ENCODE measurements at places on chromosomes 3 and 15. TPM values are rescaled to one million over a fixed set of nuclear protein-coding genes. Genes with fewer than 3 reads are reported as not detected.

TMCO5A gene
- total RNA-seq = not detected

DNAH1 gene
- 1.0 TPM for total RNA-seq

LMCD1 gene
- 28.6 TPM for total RNA-seq

NR2C2 gene
- 3.1 TPM for total RNA-seq

SLC51B gene
- total RNA-seq = not detected

TMEM158 gene
- total RNA-seq = 3.2 TPM

ADAMTS17 gene
- total RNA-seq = not detected

CSPG4 gene
- 0.20 TPM for total RNA-seq

NDN gene
- 98.8 TPM for total RNA-seq

LEKR1 gene
- 0.29 TPM for total RNA-seq

ZNF80 gene
- not detected for total RNA-seq

IL17RB gene
- total RNA-seq = 2.7 TPM

ZPLD1 gene
- not detected for total RNA-seq

CLEC3B gene
- not detected for total RNA-seq

MUC4 gene
- 0.06 TPM for total RNA-seq

PLXND1 gene
- 74.1 TPM for total RNA-seq

PP2D1 gene
- total RNA-seq = not detected

ZIC4 gene
- total RNA-seq = not detected

CD200R1 gene
- total RNA-seq = not detected

LMOD3 gene
- not detected for total RNA-seq

CLDND1 gene
- total RNA-seq = 44.4 TPM

BMF gene
- 0.23 TPM for total RNA-seq

NEK4 gene
- total RNA-seq = 27.3 TPM

LDHAL6B gene
- total RNA-seq = not detected

HIGD2B gene
- not detected for total RNA-seq

ST3GAL6 gene
- total RNA-seq = 0.78 TPM

MFAP1 gene
- 5.3 TPM for total RNA-seq

ISG20 gene
- total RNA-seq = 0.75 TPM

PRTG gene
- total RNA-seq = 29.2 TPM

OXTR gene
- 0.61 TPM for total RNA-seq

SLC9A9 gene
- 1.8 TPM for total RNA-seq

PAQR9 gene
- total RNA-seq = 0.03 TPM

SLC28A2 gene
- total RNA-seq = not detected

SLC27A2 gene
- total RNA-seq = 0.57 TPM

CCDC191 gene
- 0.14 TPM for total RNA-seq

MESP1 gene
- total RNA-seq = 4.7 TPM

CPLX3 gene
- total RNA-seq = not detected

PEX5L gene
- total RNA-seq = 15.2 TPM

CORO2B gene
- not detected for total RNA-seq

NR1I2 gene
- total RNA-seq = not detected

AGBL1 gene
- not detected for total RNA-seq

GOLGA8M gene
- 0.74 TPM for total RNA-seq

STX19 gene
- not detected for total RNA-seq

GOLGA8R gene
- total RNA-seq = 0.90 TPM

ZBTB20 gene
- 14.9 TPM for total RNA-seq

MYL3 gene
- not detected for total RNA-seq

PML gene
- 20.6 TPM for total RNA-seq

DNAJA4 gene
- not detected for total RNA-seq

POLQ gene
- 1.7 TPM for total RNA-seq

LRRC2 gene
- not detected for total RNA-seq

SCN11A gene
- 0.03 TPM for total RNA-seq

AMOTL2 gene
- total RNA-seq = 114 TPM

ZDHHC23 gene
- 2.9 TPM for total RNA-seq

SLITRK3 gene
- total RNA-seq = not detected

MUC20 gene
- 0.17 TPM for total RNA-seq
